ENCODE measurements at places on chromosomes 16 and 17.

DNA sequence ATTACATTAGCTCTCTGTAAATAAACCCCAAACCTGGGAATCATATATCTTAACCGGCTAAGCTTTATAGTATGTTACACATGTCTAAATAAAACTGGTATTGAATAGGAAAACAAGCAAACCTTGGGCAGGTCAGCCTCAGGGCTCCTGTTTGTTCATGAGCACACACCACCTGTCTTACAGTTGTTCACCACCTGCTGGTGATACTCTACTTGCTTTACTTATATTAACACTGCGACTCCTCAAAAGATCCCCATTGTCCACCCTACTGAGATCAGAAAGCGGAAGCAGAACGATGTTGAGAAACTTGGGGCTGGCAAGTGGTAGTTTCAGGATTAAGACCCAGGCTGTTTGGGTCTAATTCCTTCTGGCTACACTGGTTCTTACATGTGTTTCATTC is 16.4 kb downstream of the CDH13 start:
- no peak for DNase-seq

DNA sequence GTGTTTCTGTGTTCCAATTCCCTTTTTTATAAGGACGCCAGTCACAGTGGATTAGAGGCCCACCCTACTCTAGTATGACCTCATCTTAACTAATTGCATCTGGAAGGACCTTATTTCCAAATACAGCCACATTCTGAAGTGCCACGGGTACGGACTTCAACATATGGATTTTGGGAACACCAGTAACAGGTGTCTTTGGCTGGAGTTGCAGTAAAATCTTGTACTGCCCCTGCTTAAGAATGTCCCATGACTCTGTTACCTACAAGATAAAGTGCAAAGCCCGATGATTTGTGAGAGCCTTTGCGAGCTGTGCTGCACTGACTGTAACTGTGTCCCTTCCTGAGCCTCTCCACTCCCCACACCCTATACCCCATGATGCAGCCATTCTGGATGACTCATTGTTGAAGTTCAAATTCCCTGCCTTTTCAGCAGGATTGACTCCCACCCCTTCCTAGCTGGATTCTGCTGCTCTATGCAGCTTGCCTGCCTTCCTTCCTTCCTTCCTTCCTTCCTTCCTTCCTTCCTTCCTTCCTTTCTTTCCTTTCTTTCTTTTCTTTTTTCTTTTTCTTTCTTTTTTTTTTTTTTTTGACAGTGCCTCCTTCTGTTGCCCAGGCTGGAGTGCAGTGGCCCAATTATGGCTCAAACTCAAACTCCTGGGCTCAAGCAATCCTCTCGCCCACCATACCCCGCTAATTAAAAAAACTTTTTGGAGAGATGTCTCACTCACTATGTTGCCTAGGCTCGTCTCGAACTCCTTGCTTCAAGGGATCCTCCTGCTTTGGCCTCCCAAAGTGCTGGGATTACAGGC is 2.1 kb downstream of the HCRT start:
- DNase-seq: no peak

- DNase-seq: no peak
These were observed 147.0 kb downstream of the SLC39A11 start for GRCh38 chr17:72945473-72945872.

GRCh38 chr16:20064931-20065330 is 8.8 kb downstream of the GPR139 start:
- DNase-seq: no peak

GRCh38 chr17:80327518-80327917 is 66.9 kb downstream of the RNF213 start:
- no peak for DNase-seq

DNA sequence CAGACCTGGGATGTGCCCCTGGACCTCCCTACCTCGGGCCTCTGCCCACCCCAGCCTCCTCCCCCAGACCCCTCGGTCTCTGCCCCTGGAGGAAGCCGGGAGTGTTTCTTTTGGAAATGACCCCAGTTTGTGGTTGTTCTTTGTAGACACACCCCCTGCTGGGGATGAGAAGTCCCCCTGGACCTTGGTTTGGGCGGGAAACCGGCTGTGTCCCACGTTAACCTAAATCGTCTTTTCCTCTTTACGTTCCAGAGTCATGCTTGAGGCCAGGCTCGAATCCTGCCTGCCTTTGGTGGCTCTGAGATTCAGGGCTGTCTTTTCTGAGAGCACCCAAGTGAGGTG is 116.6 kb downstream of the METRNL start:
- no peak for DNase-seq

DNA sequence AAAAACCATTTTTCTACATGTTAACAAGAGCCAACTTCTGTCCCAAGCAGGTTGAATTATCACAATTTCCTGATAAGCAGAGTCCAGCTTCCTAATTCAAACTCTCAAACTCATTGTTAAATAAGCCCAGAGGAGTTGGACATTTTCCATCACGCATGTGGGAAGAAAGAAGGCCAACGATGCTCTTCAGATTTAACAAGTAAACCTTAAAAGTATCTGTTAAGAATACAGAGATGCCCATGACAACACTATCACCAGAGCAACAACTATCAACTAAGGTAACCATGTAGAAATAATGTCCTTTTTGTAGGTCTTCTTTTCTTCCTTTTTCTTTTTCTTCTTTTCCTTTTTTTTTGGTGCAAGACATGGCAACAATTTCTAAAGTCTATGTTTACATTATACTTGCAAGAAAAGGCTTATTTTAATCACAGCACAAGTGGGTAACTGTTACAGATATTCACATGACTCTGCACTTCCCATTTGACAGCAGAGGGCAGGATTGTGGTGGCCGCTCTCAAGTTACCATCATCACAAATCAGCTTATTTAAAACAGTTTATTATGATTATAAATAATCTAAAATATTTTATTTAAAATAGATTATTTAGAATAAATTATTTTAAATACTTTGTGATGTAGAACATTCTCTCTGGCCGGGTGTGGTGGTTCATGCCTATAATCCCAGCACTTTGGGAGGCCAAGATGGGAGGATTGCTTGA is 35.7 kb upstream of the DHRS7B start:
- no peak for DNase-seq

DNA sequence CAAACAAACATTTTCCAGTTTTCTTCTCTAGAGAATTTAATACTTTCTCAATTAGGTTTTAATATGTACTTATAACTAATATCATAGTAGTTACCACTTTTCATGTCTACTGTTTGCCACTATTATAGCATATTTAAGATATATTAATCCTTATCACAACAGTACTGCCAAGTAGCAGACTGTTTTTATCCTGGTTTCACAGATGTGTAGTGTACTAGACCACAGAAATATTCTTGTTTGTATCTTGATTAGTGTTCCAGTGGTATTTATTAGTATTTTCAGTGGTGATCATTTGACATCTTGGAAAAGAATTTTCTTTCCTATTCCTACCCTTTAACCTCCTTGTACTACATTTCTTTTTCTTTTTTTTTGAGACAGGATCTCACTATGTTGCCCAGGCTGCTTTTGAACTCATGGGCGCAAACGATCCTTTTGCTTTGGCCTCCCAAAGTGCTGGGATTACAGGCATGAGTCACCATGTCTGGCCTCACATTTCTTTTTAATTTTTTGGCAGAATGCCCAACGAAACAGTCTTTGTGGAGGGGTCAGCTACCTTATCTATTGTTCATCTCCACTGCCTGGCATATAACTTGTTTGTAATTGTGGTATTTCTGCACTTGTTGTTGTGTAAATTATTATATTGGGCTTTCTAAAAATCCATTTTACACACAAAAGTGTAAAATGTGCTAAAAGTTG is 27.2 kb downstream of the MAP2K4 start:
- no peak for DNase-seq

GRCh38 chr16:73563709-73564108 is 515.8 kb upstream of the ZFHX3 start:
- no peak for DNase-seq

GRCh38 chr16:54517181-54517580 is 230.6 kb upstream of the IRX3 start:
- DNase-seq: no peak

DNA sequence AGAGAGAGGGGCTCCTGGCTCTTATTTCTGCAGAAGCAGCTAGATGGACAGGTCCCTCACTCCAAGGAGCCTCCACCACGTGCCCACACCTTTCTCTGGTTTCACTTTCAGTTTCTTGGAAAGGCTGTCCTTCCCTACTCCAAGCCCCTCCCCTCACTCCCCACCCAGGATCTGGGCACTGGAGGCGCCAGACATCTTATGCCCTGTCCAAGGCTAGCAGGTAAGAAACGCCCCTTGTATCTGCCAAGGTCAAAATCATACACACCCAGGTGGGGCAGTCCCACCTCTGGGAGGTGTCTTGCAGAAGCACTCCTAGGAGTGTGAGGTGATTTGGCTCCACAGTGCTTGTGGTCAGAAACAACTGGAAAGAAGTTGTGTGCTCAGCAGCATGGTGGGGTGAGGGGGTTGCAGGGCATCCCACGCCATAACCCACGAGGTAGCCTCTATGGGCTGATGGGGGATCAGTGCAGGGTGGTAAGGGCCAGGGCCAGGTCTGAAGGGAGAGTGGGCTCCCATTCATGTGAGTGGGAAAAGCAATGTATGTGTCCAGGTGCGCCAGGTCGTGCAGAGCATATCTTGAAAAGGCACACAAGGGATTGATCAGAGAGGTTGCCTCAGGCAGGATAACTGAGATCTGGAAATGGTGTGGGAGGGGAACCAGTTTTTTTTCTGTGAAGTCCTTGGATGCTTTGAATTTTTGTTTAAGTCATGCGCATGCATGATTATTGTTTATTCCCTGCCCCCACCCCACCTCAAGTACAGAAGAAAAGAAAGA is 31.8 kb upstream of the PRM1 start:
- no peak for DNase-seq

DNA sequence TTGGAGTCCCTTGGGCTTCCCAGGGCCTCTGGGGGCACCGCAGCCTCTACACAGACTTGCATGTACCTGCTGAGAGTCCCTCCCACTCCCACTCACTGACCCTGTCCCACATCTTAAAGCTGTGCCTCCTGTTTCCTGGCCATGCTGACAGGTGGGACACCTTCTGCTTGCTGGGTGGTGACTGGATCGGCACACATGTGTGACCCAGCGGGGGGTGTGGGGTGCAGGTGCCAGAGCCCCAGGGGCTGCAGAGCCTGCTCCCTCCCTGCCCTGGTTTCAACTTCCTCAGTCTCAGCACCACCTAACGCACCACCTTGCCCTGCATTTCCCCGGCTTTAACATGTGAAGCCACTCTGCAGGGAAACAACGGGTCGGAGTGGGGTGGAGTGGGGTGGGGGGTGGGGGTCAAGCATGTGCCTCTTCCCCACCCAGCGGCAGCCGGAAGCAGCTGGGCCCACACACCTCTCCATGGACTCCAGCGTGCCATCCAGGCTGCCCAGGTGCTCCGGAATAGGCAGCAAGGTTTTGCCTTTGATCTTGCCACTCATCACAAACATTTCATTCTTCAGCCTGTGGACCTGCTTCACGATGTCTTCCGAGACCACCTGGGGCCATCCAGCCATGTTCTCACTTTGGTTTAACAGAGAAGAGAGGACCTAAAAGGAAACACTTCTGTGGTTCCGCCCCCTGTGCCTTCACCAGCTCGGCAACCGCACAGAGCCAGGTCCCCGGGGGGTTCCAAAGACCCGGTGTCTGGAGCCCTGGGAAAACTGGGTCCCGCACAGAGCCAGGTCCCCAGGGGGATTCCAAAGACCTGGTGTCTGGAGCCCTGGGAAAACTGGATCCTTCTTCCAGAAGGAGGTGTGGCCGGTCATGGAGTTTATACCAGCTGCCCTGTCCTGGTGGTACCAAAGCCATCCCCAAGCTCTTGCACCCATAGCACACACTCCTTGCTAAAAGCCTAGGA is 4.7 kb downstream of the DNAH17 start:
- no peak for DNase-seq

DNA sequence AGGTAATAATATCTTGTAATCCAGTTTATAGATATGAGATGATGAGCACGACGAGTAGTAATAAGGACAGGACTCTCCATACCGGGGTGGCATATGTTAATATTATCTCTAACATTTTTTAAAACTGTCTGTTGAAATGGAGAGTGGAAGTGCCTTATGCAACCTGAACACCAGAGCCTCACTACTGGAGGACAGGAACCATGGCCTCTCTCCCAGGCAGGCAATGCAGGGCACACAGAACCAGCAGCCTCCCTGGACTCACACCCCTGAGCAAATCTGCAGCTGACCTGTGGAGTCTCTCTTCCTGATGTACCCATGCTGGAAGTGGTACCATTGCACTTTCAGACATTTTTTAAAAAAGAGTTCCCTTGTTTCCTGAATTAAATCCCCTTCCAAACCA is 55.2 kb upstream of the ERN1 start:
- no peak for DNase-seq

DNA sequence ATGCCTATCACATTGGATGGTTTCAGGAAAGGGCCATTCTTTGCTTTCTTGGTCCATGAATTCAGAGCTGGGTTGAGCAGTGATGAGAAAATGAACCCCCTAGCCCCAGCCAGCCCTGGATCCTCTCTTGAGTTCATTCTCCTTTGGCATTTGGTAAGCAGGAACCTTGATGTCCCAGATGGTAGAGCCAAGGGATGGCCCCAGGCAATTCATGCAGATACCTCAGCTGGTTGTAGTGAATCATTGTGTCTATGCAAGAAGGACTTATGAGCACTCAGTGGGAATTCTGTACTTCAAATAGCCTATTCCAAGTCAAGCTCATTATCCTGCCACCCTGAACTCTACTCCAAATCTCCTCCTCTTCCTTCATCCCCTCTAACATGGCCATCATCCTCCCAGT is 412.7 kb downstream of the UTP18 start:
- DNase-seq: no peak

DNA sequence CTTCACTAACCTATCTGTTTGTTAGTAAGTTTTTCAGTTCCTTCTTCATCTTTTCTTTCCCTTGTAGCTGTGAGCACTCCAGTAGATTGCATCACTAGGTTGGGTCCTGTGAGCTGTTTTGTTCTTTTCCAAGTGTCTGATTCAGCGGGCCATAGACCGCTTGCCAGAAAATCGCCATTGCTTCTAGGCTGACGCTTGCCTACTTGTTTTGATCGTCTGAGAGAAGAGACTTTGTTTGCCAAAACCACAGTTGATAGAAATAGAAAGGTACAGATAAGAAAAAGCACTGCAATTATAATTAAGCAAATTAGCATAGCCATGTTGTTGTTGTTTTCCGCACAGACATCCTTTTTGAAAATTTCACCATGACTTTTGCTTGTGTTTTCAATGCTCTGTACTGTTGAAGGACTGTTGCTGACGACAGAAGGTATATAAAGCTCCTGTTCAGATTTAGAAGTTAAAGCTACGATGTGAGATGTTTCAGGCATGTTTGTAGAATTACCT is 3.1 kb downstream of the EVI2A start:
- DNase-seq: no peak

DNA sequence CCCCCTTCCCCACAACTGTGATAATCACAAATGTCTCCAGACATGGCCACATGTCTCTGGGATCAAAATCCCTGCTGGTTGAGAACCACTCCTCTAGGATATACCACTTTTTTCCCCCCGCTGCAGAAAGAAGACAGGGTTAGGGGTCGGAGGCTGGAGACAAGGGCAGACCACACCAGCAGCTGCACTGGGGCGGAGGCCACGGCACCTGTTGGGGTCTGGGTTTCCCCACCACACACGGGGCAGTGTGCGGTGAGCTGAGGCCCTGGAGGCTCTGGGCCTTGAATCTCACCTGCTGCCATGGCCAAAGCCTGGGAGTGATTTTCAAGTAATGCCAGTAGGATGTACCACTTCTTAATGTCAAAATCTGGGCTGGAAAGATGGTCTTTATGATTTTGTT is 320.5 kb downstream of the SNX29 start:
- no peak for DNase-seq

Measured in activated naive CD4-positive, alpha-beta T cell (primary cell).